Endothelial cell of umbilical vein (primary cell): ENCODE measurements at places on chromosomes 2 and 18.

- no peak for DNase-seq
Measured at GRCh38 chr18:23405636-23406035, 47.5 kb upstream of the RIOK3 start.

- DNase-seq, result no peak
Measured at GRCh38 chr2:115115135-115115534, 672.7 kb downstream of the DPP10 start.

GRCh38 chr2:203688798-203689197 lies 17.6 kb upstream of the CD28 start:
- DNase-seq, result no peak

DNA sequence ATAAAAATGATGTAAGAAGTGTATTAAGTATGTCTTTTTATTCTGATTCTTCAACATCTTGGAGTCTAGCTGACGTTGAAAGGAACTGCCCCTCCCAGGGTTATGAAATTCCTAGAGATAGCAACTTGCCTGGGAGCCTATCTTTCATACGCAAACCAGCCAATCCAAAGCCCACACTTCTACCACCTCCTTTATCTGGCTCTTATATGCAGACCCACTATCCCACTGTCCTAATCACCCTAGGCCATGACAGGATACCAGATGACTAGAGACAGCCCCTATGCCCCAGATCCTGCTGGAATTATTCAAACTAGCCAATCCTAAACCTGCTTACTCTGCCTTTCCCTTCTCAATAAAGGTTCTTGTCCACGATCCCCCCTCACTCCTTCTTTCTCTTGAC lies 11.8 kb upstream of the CDC42EP3 start:
- no peak for DNase-seq

DNA sequence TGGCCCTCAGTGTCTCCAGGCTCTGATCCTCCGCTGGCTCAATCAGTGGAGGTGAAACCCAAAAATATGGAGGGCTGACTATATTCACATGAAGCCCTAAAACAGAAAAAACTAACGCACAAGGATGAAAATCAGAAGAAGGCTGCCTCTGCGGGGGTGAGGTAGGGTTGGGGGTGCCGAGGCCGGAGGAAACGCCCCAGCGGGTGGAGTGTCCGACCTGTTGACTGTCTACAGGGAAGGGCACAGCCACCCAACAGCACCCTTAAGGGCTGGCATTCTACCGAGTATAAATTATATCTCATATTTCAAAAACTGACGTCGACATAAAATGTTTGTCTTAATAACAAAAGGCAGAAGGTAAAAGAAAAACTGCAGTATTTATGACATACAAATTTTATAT lies 223.5 kb downstream of the HDAC4 start:
- no peak for DNase-seq
